ENCODE measurements at places on chromosomes 6 and 20.

- H3K36me3 ChIP-seq = no peaks in the 10 kb centered on the region
- H3K4me1 ChIP-seq = peaks cover 10% of the 10 kb centered on the region
- no peaks in the 10 kb centered on the region for H3K27me3 ChIP-seq
- H3K4me3 ChIP-seq = no peak overlapping the region
Measured at GRCh38 chr6:132132924-132133639, 181.9 kb upstream of the CCN2 start.

DNA sequence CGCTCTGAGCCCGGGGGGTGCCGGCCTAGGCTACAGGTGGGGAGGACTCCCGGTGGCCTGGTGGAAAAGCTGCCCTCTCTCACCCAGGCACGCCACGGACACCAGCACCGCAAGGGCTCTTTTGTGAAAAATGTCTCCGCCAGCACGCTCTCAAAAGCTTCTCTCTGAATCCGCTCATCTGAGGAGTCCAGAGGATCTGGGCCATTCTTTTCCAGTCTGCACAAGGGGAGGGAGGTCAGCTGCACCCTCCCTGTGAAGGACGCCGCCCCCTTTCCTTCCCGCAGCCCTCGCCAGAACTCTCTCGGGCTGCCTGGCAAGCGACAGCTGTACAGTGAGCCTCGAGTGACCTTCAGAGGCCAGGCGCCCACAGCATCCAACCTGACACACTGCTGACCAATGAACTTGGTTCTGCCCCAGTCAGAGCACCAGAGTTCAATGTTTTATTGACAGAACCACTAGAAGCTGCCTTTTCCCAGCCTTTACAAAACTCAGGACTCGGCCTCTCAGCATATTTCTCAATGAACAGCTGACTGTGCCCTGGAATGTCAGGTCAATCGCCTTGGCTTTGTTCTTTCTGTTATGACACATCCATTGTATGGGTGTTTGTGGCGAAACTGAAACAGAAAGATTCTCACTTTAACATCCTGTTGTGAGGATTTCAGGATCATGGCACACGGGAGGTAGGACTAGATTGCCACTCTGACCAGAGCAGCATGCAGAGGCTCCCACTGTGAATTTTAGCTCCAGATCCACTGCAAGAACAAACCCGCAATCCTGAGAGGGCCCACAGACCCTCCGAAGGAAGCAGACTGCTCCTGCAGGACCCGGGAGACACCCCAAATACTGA, 26.7 kb downstream of the SERPINB9 start:
- peak overlapping the region; percentile 95 for H3K27ac ChIP-seq
- peaks cover 10% of the 10 kb centered on the region for H3K27me3 ChIP-seq
- DNase-seq = no peak
- H3K36me3 ChIP-seq = no peaks in the 10 kb centered on the region
- H3K4me1 ChIP-seq = peaks cover 20% of the 10 kb centered on the region

- H3K4me3 ChIP-seq = no peak overlapping the region
- H3K27me3 ChIP-seq = peaks cover 5% of the 10 kb centered on the region
- H3K4me1 ChIP-seq = peaks cover 3% of the 10 kb centered on the region
- DNase-seq = no peak
Measured at GRCh38 chr6:13045676-13046075, 282.7 kb downstream of the TBC1D7 start.

DNA sequence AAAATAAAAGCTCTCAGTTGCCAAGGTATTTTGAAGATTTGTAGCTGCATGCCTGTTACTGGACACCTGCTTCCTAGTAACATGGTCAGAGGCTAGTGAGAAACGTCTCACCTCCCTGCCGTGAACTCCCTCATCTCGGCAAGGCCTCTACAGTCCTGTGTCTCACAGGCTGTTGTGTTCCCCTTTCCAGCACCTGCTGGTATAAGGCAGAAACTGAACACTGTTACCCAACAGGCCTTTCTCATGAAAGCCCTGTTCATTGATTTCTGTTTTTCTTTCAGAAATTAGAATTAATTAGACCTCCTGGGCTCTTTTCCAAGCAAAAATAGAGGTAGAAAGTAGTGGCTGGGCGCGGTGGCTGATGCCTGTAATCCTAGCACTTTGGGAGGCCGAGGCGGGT, 17.6 kb upstream of the SRSF3 start:
- H3K27ac ChIP-seq = peak overlapping the region; percentile 9
- H3K27me3 ChIP-seq = no peaks in the 10 kb centered on the region
- H3K4me1 ChIP-seq = peaks cover 18% of the 10 kb centered on the region
- H3K4me3 ChIP-seq = no peak overlapping the region

DNA sequence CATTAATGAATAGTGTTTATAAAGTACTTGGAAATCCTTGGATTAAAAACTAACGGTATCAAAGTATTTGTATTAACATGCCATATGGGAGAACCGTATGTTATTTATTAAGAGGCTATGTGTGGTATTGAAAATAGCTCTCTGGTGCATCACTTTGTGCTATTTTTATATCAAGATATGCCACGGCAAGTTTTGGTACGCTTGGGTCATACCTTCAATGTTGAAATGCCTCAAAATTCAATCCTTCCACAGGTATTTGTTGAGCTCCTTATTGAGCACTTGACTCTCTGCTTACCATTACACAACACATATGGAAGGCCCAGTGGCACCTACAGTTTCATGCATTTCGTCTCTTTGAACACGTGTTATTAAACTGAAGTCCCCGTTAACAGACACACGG, 647.9 kb downstream of the KIF16B start:
- peaks cover 11% of the 10 kb centered on the region for H3K27me3 ChIP-seq
- H3K4me3 ChIP-seq = no peak overlapping the region
- H3K36me3 ChIP-seq = no peaks in the 10 kb centered on the region
- no peak overlapping the region for H3K27ac ChIP-seq

GRCh38 chr20:46218656-46219055, 89.6 kb downstream of the CDH22 start:
- H3K4me3 ChIP-seq = no peak overlapping the region
- no peak overlapping the region for H3K27ac ChIP-seq
- no peak for DNase-seq
- H3K27me3 ChIP-seq = peaks cover 33% of the 10 kb centered on the region
- peaks cover 2% of the 10 kb centered on the region for H3K4me1 ChIP-seq

DNA sequence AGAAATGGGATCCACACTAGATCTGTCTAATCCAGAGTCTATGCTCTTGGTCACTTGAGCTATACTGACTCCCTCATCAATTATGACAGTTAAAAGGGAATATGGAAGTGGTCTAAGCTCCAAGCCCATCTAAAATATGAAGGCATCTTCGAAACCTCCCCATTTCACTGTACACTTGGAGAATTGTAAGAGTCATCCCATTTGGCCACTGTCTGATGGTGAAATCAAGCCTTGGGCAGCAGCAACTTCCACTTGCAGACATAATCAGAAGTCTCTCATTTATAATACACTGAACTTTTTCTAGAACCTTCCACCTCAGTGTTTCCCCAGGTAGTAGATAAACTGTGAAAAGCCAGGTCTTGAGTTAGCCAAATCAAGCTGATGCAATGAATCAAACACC, 26.3 kb upstream of the UBR2 start:
- H3K4me3 ChIP-seq = no peak overlapping the region
- H3K36me3 ChIP-seq = no peaks in the 10 kb centered on the region
- no peak for DNase-seq
- H3K4me1 ChIP-seq = peaks cover 1% of the 10 kb centered on the region
- peaks cover 7% of the 10 kb centered on the region for H3K27me3 ChIP-seq
- no peak overlapping the region for H3K27ac ChIP-seq

- H3K4me3 ChIP-seq = no peak overlapping the region
- DNase-seq = no peak
Measured at GRCh38 chr6:65000815-65001214, 706.2 kb downstream of the EYS start.

GRCh38 chr20:59743308-59743707, 139.0 kb downstream of the PHACTR3 start:
- DNase-seq = no peak
- no peaks in the 10 kb centered on the region for H3K36me3 ChIP-seq

DNA sequence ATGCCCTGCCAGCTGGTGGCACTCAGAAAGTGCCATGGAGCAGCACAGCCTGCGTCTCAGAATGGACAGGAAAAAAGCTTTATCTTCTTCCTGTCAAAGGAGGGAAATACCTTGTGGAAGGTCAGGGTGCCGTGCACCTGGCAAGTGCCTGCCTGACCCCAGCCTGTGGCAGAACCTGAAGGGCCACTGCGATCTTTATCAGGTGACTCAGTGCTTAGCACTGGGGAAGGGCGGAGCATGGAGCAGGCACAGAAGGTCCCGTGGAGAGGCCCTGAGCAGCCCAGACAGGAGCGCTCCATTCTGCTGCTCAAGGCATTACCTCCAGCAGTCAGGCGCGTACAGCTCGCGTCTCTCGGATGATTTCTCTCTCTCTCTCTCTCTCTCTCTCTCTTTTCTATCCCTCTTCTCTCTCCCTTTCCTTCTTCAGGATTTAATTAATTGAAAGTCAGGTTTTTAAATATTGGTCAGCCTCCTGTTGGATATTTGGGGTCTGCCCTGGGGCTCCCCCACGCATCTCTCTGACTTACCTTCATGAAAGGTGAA, 31.7 kb downstream of the FOXC1 start:
- peaks cover 25% of the 10 kb centered on the region for H3K27me3 ChIP-seq
- peaks cover 17% of the 10 kb centered on the region for H3K4me1 ChIP-seq
- H3K27ac ChIP-seq = peak overlapping the region; percentile 65
- H3K4me3 ChIP-seq = no peak overlapping the region
- no peak for DNase-seq

Measured in progenitor cell of endocrine pancreas (in vitro differentiated cells).